Left hindlimb (tissue), 1 donor: ENCODE measurements at places on chromosomes 7 and 10.

- DNase-seq, result no peak
These were observed 61.9 kb downstream of the SPOCK2 start for GRCh38 chr10:72026278-72027111.

DNA sequence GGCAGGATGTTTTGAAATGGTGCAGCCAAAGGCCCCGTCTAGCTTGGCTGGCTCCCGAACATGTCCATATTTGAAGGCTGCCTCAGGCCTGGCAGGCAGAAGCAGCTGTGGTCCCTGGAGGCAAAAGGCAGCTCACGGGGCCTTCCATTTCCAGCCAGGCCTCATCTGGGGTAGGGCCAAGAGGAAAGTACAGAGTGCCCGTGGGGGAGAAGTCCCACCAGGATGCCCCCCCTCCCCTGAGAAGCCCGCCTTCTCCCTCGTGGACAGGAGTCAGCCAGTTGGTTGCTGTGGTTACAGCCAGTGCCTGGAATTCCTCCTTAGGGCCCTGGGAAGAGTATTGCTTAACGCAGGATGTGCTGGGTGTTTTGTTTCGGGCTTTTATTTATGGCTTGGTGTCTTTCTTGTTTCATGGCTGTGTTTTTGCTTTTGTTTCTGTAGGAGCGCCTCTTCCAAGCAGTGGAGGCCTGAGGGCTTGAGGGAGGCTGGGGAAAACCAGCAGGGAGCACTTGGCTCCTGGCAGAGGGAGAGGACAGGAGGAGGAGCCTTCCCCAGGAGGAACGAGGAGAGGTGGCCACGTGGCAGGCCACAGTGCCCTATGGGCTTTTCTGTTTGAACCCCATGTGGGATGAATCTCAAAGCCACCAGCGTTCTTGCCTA, 45.4 kb downstream of the CHST3 start:
- DNase-seq, result peak; percentile 89

GRCh38 chr7:2146676-2147472, 85.9 kb downstream of the MAD1L1 start:
- no peak for DNase-seq

- no peak for DNase-seq
These were observed 2.1 kb upstream of the SHTN1 start for GRCh38 chr10:117007080-117007479.

DNA sequence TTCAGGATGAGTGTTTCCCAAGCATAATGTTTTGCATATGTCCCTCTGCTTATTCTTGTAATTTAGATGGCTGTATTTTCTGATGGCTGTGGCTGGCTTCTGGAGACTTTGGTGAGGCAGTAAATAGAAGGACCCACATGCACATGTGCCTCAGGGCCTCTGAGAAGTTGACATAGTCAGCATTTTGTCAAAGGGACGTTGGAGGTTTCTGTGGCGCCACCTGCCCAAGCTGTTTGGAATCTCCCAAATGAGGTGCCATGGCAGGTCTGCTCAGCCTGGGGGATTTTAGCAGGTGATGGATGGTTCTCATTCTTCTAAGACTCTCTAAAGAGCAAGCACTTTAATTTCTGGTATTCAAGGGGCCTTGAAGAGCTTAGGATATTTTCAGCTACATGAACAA, 29.8 kb downstream of the C10orf120 start:
- DNase-seq, result no peak

DNA sequence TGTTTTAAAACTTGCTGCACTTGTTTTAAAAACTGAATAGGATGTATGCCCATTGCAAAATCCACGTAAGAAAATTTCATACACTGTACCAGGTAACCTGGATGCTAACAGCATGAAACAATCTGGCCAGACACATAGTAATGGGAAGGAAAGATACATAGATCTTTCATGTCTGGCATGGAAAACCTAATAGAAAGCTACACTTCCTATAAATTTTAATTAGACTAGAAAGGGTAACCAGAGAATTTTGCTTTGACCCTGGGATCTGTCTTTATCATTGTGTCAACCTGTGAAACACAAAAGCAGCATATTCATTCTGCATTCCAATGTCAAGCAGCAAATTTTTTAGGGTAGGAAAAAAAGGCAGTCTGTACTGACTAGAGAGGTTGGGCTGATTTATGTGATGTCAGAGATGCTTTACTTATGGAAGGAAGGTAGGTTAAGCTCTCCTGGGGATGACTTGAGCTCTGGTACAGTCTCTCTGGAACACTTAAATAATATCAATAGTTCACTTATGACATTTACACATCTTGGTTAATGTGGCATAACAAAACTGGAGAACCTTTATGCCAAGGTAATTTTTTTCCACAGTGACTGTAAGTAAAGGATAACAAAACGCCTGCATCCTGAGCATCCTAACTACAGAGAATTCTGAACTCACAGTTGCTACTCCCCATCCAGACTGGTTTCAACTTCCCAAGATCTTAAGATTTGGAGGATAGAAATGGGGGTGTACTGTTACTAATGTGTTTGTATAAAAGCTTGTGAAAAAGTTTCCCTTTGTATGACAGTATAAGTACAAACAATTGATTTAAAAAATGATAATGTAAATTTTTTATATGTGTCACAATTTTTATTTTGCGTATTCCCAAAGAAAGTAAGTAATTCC, 44.7 kb downstream of the DOCK4 start:
- DNase-seq, result no peak

GRCh38 chr7:19442016-19442785, 266.6 kb downstream of the POLR1F start:
- no peak for DNase-seq

GRCh38 chr7:37410305-37411229, 38.1 kb downstream of the ELMO1 start:
- no peak for DNase-seq

GRCh38 chr10:101903827-101904550, 60.4 kb upstream of the KCNIP2 start:
- DNase-seq, result peak; percentile 60

DNA sequence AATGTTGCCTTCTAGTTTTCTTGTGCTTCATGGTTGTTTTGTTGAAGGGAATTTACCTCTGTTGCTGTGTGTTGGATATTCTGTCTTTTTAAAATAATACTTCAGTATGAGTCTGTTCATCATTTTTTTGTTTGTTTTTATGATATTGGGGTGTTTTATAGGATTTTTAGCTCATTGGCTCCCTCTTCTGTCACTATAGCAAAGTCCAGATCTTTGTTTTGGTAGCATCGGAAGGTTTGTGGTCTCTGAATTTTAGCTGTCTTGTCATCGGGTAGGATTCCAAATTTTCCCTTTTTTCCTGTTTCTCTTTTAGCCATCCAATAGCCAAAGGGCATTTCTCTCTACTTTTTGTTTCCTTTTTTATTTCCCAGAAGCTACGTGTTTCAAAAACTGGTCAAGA, 91.4 kb downstream of the EXOC4 start:
- DNase-seq, result no peak

DNA sequence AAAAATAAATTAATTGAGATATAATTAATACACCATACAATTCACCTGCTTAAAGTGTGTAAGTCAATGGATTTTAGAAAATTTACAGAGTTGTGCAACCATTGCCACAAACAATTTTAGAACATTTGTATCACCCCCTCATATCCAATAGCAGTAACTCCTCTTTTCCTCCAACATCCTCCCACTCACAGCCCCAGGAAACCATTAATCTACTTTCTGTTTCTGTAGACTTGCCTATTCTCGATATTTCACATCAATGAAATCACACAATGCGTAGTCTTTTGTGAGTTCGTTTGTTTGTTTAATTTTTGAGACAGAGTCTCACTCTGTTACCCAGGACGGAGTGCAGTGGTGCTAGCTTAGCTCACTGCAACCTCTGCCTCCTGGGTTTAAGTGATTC, 13.7 kb upstream of the HERC4 start:
- DNase-seq, result no peak

DNA sequence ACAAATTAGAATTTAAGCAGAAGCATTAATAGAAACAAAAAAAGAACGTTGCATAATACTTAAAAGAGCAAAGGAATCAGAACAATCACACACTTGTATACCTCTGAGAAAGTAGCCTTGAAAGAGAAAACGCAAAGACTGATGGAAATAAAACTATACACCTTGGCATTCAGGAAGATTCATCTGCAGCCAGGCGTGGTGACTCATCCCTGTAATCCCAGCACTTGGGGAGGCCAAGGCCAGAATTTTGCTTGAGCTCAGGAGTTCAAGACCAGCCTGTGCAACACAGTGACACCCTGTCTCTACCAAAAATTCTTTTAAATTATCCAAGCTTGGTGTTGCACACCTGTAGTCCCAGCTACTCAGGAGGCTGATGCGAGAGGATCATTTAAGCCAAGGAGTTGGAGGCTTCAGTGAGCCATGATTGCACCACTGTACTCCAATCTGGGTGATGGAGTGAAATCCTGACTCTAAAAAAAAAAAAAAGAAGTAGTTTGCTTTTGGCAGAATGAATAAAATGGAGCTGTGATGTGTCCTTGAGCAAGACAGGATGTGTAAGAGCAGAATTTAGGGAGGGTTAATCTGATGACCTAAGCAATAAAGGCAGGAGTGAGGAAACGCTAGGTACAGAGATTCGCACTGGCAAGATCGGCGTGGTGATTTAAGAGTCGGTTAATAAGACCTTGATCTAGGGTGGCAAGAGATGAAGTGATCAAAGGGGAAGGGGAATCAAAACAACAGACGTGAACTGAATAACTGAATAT, 75.8 kb upstream of the NRP1 start:
- DNase-seq, result no peak

- DNase-seq, result no peak
These were observed 242.9 kb upstream of the MEOX2 start for GRCh38 chr7:15929411-15929810.

GRCh38 chr7:116037401-116037800, 6.8 kb upstream of the TFEC start:
- DNase-seq, result no peak

- peak; percentile 60 for DNase-seq
These were observed 24.8 kb upstream of the EIF5AL1 start for GRCh38 chr10:79487296-79488194.

DNA sequence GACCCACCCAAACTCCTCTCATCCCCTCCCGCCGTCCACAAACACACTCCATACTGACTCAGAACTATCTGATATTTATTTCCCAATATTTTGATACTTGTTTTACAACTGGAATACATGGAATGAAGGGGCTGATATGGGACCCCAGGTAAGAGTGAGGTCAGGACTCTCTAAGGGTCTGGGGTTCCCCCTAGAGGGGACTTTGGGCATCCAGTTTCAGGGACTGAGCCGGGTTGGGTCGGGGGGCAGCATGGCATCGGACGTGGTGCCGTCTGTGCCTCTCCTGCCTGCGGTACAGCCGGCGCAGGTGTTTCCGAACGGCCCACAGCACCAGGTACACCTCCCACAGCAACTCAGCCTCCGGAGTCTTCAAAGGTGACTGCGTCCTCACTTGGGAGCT, 7.5 kb downstream of the SPACDR start:
- no peak for DNase-seq

GRCh38 chr7:106126170-106126938, 14.2 kb upstream of the SYPL1 start:
- DNase-seq, result no peak

- DNase-seq, result no peak
These were observed 244.1 kb downstream of the PTPRN2 start for GRCh38 chr7:158343526-158343925.

DNA sequence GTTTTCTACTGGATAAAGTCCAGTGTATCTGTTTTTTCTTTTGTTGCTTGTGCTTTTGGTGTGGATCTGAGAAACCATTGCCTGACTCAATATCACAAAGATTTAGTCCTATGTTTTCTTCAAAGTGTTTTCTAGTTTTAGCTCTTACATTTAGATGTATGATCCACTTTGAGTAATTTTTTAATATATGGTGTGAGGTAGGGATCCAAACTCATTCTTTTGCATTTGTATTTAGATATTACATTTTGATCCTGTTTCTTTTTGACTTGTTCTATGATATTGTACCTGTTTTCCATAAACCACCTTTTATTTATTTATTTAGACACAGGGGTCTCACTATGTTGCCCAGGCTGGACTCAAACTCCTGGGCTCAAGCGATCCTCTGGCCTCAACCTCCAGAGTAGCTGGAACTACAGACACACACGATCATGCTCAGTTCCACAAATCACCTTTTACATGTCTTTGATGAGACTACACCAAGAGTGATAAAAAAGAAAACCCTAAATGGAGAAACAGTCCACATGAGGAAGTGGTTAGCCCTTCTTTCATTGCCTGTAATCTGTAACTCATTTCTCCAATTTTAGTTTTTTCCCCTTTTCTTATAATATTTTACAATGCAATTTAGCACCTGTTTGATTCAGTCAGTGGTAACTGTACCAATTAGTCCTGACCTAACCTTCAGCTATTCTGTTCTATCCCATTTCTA, 86.0 kb downstream of the SLC37A3 start:
- no peak for DNase-seq

GRCh38 chr7:68770649-68771048, 827.6 kb upstream of the AUTS2 start:
- DNase-seq, result no peak

GRCh38 chr7:133693281-133693680, 433.9 kb upstream of the LRGUK start:
- DNase-seq, result no peak

- DNase-seq, result no peak
These were observed 53.9 kb downstream of the AP3M1 start for GRCh38 chr10:74096777-74097176.

DNA sequence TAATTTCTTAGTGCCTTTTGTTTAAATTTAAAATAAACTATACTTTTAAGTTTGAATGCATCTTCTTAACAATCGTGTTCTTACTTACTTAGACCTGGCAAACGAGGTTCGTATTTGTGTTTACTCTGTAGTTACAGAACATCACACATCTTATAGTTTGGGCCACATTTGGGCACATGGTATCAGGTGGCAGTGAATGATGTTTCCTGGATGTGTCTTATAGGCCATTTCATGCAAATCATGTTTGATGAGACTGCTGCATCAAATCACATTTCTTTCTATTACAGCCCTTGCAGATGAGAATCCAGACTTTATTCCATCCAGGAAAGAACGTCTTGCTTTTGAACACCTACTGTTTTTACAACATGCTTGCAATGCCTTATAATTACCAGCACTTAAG, 78.5 kb downstream of the RBM33 start:
- DNase-seq, result no peak

DNA sequence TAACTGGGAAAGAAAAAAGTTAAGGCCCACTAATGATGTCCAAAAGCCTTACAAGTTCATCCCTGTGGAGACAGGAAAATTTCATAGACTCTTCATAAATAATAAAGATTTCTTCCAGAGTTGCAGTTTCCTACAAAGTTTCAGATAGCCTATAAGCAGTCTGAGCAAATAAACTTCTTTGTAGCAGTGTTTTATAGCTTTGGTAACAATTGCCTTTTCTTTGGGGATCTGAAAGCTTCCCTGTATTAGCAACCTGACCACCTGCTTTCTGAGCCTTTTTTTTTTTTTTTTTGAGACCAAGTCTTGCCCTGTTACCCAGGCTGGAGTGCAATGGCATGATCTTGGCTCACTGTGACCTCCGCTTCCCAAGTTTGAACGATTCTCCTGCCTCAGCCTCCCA, 150.0 kb downstream of the NRBF2 start:
- DNase-seq, result no peak
